ENCODE measurements at places on chromosomes 5 and 9. TPM values are rescaled to one million over a fixed set of nuclear protein-coding genes. Genes with fewer than 3 reads are reported as not detected.
A peak's percentile ranks its signal among the peaks of the same experiment; 100 is the strongest.

DNA sequence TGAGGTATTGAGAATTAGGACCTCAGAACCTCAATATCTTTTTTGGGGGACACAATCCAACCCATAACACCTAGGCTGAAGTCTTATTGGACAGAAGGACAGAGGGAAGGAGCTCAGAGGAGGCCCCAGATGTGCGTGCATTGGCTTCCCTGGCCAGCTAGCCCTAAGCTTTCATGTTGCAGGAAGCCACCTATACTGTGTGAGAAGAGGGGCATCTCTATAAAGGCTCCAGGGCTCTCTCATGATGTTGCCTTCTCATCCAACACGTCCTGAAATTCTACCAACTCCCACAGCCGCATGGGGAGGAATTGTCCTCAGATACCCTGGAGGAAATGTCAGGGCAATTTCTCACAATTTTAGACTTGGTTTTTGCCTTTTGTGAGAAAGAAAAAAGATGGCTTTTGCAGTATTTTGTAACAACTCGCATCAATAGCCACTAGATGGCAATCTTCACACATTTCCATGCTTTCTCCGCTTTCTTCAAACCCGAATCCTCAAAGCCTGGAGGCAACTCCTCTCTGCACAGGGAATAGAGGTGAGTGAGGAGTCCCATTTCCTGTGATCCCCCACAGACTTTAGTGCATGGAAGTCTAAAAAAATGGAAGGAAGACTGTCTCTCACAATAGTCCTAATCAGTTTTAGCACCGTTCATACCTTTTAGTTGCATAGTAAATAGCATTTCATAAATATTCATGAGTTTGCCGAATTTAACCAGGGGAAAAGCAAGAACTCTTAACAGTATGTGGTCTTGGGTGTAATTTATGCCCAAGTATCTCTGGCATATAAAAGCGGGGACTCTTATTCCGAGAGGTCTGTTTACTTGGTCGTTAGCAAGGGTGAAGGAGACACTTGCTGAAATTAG is 7.4 kb upstream of the PPP3R2 start:
- peak; percentile 53 for DNase-seq

DNA sequence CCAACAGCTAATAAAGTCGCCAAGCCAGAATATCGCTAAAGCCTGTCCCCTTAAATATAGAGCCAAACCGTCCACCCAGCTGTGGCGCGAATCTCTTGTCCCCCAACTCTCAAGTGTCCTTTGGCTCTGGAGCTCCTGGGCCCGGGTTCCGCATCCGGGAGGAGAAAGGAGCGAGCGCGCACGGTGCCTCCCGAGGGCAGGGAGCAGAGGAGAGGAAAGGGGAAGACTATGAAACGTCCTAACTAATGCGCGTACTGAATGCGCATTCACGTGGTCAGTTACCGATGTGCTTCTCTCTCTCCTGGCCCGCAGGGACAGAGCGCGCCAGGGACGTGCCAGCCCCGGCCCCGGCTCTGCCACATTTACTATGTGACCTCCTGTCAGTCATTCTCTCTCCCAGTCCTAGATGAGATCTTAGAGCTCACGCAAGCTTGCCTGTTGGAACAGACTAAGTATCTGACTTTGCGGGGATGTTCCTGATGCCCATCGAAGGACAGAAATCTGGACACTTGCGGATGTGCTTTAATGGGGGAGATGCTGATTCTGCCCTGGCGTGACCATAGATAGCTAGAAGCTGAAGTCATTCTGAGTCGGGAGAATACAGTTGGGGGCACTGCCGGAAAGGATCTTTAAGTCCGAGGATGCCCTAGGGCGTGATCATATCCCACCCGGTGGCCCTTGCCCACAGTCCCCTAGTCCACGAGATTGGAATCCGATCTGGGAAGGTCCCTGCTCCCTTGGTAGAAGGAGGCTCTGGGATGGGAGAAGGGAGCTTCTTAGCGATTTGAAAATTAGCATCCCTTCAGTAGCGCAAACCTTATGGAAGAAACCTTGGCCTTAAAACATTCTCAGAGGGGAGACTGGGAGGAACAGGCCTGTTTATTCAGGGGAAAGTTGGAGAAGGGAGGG is 5.7 kb upstream of the EBF1 start:
- DNase-seq: no peak

GRCh38 chr5:67686746-67687145 is 490.1 kb upstream of the CD180 start:
- DNase-seq: no peak

- DNase-seq: no peak
Measured at GRCh38 chr9:127546125-127546832, 65.8 kb upstream of the STXBP1 start.

DNA sequence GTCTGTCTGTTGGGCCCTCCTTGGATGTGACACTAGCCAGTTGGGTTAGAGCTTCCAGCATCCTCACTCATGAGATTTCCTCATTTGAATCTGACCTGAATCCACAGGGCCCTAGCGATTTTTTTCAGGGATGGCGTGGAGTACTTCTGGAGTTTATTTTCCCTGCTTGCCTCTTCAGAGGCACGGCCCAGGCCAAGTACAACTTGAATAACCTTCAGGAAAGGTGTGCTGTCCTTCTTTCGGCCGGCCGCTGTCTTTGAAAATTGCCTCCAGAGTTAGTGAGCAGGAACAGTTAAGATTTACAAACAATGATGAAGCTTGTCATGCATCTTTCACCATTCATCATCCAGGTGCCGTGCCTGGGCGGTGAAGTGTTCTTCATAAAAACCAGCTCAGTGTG is 49.5 kb upstream of the DMRT3 start:
- no peak for DNase-seq

DNA sequence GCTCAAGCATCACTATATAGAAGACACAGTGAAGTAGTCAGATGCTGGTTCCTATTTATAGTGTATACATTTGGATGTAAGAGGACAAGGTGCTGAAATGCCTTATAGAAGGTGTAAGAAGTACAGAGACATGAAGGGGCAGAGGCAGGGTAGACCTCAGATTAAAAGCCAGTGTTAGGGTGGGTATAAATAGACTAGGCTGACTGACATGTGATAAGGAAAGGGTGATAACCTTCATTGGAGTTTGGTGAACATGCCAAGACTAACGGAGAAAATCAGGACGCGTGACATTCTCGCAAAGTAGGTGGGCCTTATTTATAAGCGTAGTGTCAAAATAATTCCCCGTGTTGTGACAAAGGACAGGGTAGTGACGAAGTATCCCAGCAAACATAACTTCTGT is 59.1 kb upstream of the HRH2 start:
- no peak for DNase-seq

- no peak for DNase-seq
Measured at GRCh38 chr5:54357408-54358058, 47.2 kb upstream of the ARL15 start.

The GARIN3 gene
- not detected for total RNA-seq

GRCh38 chr5:30650311-30650710 is 543.2 kb upstream of the CDH6 start:
- no peak for DNase-seq

DNA sequence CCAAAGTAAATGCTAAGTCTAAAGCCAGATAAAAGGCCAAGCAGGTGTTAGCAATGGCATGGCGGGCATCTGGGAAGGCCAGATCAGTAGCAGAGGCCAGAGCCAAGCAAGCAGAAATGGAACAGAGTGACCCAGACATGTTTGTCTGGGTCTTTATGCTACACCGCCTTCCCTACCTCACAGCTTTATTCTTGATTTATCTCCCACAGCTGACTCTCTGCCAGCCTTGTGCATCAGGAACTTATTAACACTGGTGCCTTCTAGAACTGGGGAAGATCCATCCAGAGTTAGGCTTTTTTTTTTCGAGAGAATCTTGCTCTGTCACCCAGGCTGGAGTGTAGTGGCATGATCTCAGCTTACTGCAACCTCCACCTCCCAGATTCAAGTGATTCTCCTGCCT is 112.5 kb upstream of the SLC44A1 start:
- peak; percentile 14 for DNase-seq

The BAAT gene
- total RNA-seq: under 0.01 TPM

DNA sequence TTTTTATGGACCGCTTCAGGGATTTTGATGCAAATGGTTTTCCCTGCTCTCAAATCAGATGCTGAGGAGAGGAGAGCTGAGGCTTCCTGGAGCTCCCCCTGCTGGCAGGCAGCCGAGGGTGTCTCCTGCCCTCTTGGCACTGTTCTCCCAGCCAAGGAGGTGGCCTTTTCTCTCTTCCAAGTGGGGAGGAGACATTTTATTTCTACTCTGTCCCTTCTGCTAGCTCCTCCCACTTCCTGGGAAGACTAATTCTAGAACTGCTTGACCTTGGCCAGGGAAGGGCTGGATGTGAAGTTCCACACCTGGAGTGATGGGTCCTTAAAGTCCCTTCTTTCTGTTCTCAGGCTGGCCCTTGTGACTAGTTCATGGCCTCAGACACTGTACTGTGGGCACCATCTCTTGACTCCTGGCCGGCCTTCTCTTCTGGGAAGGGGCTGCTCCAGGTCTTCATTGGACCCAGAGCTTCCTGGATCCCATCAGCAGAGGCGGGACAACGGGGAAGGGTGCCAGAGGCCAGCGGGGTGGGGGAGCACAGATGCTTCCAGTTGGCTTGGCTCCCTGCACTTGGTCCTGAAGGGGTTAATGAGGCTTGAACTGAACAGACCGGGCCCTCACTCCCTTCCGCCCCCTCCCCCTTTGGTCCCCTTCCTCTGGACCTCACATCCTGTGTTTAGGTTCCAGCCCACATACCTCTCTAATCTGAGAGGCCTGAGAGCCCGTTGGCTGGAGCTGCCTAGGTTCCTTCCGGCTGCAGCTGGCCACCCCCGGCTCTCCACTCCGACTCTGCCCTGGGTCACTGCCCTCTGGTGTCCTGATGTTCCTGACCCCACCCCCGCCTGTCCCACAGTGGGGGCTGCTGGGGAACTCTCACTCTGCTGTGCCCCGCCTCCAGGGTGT is 32.1 kb downstream of the PTPA start:
- DNase-seq: peak; percentile 94

The C5orf46 gene
- total RNA-seq: 4.8 TPM

DNA sequence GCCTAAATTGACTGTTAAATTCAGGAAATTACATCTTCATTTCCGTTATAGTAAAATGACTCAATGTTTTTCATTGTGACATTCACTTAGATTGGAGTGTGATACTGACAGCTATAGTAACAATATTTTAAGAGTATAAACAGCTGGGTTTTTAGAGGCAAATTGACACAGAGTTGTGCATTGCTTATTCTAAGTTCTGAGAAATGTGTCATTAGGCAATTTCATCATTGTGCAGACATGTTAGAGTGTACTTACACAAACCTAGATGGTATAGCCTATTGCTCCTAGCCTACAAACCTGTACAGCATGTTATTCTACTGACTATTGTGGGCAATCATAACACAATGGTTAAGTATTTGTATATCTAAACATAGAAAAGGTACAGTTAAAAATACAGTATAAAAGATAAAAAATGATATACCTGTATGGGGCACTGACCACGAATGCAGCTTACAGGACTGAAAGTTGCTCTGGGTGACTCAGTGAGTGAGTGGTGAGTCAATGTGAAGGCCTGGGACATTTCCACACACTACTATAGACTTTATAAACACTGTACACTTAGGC is 132.7 kb downstream of the PDE4D start:
- DNase-seq: peak; percentile 81

DNA sequence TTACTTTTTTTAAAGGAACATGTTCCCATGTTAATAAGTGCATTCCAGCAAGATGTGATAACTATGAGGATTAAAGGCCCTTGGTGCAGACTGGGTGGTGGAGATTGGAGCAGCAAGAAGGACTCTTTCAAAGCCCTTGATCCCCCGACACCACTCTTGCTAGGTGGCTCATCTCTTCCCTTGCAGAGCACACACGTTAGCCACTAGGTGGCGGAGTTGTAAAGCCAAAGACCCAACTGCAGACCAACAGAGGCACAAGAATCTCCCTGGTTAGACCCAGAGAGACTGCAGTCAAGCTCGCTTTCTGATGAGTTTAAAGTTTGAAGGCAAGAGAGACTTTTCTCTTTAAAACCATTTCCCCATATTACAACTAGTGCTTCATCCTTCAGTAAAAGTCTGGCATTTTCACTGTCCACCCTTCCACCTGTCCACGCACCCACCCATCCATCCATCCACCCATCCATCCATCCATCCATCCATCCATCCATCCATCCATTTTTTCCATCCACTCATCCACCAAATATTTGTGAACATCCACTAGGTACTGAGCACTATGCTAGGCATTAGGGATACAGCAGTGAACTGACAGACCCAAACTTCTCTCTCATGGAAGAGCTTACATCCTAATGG is 226.9 kb downstream of the MSX2 start:
- peak; percentile 72 for DNase-seq

DNA sequence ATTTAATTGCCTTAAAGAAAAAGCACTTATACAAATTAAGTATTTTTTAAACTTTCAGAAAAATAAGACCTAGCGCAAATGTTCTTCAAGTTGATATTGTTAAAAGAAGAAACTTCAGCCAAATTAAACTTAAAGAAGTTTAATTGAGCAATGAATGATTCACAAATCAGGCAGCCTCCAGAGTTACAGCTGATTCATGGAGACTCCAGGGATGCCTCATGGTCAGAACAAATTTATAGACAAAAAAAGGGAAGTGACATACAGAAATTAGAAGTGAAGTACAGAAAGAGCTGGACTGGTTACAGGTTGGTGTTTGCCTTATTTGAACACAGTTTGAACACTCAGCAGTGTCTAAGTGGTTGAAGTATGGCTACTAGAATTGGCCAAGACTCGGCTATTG is 60.3 kb downstream of the CDKN2A start:
- no peak for DNase-seq

DNA sequence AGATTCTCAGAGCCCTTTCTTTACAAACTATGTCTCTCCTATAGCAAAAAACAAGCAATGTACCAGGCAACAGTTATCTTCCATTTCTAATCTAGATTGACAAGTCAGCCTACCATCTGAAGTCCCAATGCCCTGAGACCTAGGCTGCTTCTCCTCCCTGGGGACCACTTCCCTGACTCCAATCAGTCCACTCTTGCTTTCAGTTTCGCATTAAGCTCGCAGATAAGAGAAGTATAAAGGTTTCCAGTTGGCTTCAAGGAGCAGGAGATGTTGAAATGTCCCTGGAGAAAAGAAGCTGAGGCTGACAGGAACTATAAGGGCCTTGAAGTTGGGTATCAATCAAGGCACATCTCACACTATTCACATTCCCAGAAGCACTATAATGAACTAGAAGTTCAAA is 32.3 kb downstream of the ERP44 start:
- DNase-seq: peak; percentile 84

DNA sequence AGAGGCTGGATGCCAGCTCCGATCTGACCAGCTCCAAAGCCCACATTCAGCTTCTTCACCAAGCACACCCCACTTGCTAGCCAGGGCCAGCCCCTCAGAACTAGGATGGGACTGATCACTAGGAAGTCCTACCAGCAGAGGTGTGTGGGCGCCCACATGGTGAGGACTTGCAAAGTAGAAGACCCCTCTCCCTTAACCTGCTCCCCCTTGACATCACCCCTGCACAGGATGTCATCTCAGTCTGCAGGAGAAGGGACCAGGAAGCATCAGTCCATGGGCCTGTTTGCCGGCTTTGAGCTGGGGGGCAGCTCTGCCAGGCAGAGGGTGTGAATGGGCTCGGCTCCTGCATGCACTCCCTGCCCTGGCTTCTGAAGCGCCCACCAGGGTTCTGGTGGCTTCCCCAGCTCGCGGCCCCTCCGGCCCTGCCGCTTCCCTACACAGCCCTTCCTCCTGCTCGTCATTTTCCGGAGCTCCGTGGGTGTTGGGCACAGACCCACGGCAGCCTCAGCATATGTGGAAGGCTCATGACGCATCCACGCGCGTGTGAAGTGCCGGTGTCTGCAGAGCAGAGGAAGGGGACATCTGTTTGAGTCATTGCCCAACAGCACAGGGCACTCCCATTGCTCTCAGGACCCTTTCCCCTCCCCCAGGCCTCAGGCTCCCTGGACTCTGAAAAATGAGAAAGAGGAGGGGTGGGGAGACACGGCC is 3.7 kb upstream of the FAM78A start:
- no peak for DNase-seq

Measured in fibroblast of villous mesenchyme (primary cell).